Lung (tissue), 17 donors: ENCODE measurements at places on chromosomes 2 and 18. TPM values are rescaled to one million over a fixed set of nuclear protein-coding genes. Genes with fewer than 3 reads are reported as not detected.

ADGRF3 gene
- polyA plus RNA-seq = 0.10 TPM

IL1RL1 gene
- polyA plus RNA-seq = 62.4 TPM

M1AP gene
- polyA plus RNA-seq = 1.2 TPM

ATOH8 gene
- polyA plus RNA-seq = 49.7 TPM

APOB gene
- 0.07 TPM for polyA plus RNA-seq

ZBTB14 gene
- polyA plus RNA-seq = 7.2 TPM

FEV gene
- not detected for polyA plus RNA-seq

OSR1 gene
- 8.6 TPM for polyA plus RNA-seq

NEB gene
- 0.52 TPM for polyA plus RNA-seq

SATB2 gene
- polyA plus RNA-seq = 0.47 TPM

CTAGE1 gene
- not detected for polyA plus RNA-seq

BMP10 gene
- polyA plus RNA-seq = not detected

GRHL1 gene
- polyA plus RNA-seq = 1.8 TPM

NR4A2 gene
- polyA plus RNA-seq = 3.7 TPM

ATRAID gene
- 204 TPM for polyA plus RNA-seq

ASAP2 gene
- 7.4 TPM for polyA plus RNA-seq

TRIM43 gene
- polyA plus RNA-seq = not detected

EVX2 gene
- not detected for polyA plus RNA-seq

CAPN14 gene
- polyA plus RNA-seq = 0.03 TPM

HOXD9 gene
- 0.37 TPM for polyA plus RNA-seq

KCNE4 gene
- polyA plus RNA-seq = 0.79 TPM
